Stimulated activated CD4-positive, alpha-beta T cell treated with anti-CD3 and anti-CD28 coated beads, Interleukin-4, amount 100 ng/mL, for 48 hours (primary cell): ENCODE measurements at places on chromosomes 16 and 17.

- no peak for DNase-seq
Measured at GRCh38 chr16:49399594-49400364, 26.2 kb downstream of the C16orf78 start.

GRCh38 chr16:29644973-29645693 lies 17.9 kb upstream of the SPN start:
- DNase-seq, result no peak

DNA sequence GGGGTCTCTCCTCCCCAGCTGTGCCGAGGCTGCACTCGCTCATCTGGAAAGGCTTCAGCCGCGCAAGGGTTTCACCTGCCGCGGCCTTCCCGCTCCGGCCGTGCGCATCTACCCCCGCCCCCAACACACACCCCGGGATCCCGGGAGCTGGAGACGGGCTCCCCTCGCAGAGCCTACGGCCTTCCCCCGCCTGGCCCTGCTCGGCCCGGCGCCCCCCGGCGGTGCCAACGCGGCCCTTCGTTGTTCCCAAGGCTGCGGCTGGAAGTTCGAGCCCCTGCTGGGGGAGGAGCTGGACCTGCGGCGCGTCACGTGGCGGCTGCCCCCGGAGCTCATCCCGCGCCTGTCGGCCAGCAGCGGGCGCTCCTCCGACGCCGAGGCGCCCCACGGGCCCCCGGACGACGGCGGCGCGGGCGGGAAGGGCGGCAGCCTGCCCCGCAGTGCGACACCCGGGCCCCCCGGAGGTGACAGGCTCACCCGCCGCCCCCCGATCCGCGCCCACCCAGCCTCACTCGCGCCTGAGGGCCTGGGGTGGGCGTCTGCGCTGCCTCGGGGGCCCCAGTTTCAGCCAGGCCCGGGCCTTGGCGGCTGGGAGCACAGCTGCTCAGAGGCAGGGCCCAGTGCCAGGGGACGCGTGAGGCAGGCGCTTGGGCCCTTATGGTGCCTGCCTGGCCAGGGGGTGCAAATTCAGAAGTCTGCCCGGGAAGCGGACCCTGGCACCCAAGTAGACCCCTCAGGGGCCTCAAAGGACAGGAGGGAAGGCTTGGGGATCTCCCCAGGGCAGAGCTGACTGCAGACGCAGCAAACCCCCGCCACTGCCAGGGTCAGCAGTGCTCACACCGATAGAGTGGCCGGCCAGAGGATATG lies 11.2 kb downstream of the GALK1 start:
- peak; percentile 67 for DNase-seq

- no peak for DNase-seq
Measured at GRCh38 chr17:7852262-7852670, 2.6 kb upstream of the TMEM88 start.

- DNase-seq, result no peak
Measured at GRCh38 chr16:22027633-22028032, 19.7 kb downstream of the MOSMO start.

DNA sequence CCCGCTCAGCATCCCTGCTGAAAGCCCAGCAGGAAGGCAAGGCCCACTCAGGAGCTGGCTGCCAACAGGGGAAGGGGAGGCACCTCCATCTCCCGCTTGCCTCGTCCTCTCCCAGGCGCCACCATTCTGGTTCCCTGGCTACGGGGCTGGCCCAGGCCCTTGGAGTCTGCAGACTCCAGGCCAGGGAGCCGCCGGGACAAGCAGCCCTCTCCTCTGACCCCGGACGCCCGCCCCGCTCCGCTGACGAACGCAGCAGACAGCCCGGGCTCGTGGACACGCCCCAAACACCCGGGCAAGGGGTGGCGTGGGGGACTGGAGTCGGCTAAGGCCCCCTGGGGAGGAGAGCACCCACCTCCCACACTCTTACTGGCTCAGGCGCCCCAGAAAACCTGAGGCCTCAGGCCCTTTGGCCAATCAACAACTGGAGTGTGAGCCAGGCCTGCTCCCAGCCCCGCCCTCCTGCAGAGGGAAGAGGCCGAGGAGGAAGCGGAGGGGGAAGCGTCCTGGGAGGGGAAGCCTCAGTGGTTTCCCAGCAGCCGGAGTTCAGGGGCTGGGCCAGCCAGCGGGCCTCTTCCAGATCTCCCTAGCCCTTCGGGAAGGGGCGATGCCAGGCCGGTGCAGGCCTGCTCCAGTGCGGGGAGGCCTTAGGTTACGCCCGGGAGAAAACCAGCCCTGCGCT lies 4.2 kb downstream of the MNT start:
- DNase-seq, result peak; percentile 48

- no peak for DNase-seq
Measured at GRCh38 chr16:4026854-4027253, 89.4 kb downstream of the ADCY9 start.

GRCh38 chr16:11143372-11144035 lies 112.5 kb downstream of the SOCS1 start:
- no peak for DNase-seq

- no peak for DNase-seq
Measured at GRCh38 chr16:49049191-49049590, 232.4 kb downstream of the CBLN1 start.
